COLO829 (cell line): ENCODE measurements at places on chromosomes 2 and 18.

- no peak for DNase-seq
Measured at GRCh38 chr2:6524691-6525474, 340.8 kb downstream of the CMPK2 start.

DNA sequence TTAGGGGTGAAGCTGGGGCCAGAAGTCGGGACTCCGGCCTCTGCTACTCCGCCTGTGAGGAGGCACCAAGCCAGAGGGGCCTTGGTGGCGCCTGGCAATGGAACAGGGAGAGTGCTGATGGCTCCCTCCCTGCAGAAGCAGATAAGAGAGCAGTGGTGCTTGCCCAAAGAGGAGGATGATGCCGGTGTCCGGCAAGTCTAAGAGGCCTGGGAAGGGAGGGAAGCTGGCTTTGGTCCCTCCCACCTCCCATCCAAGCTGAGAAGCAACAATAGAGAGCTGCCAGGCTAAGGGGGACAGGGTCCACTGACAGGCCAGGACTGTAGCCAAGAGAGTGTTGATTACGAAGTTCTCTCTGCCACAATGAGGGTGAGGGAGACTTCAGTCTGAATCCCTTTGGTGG, 479.5 kb downstream of the TNS1 start:
- DNase-seq: no peak

DNA sequence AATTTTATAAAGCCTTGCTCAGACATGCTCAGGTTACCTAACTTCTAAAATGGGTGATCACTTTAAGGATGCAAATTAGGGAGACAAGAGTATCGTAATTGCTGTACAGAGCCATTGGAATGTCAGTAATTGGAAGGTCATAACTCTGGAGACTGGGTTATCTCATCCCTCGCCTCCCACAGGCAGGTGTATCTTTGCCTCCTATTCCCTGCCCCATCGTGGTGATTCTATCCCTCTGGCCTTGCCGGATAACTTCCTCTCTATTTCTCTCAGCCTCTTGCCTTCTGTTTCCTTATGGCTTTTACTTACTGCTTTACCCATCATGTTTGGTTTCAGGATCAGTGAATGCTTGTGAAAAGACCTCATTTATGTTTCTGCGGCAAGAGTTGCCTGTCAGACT, 2.5 kb downstream of the PDK1 start:
- DNase-seq: no peak

DNA sequence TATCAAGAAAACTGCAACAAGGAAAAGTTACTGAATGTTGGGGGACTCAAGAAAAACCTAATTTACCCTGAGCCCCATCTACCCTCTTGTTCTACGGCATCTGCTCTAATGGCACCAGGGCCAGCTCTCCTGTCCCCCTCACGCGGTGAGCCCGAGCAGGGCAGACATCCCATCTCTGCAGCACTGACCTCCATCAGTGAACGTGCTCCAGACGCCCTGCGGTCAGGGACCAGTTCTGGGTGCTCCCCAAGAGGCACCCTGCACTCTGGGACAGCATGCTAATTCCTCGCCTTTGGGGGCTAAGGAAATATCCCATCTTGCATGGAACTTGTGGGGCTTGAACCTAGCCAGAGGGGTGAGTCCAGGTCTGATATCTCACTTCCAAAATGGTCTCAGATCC, 43.0 kb downstream of the CENPO start:
- no peak for DNase-seq

DNA sequence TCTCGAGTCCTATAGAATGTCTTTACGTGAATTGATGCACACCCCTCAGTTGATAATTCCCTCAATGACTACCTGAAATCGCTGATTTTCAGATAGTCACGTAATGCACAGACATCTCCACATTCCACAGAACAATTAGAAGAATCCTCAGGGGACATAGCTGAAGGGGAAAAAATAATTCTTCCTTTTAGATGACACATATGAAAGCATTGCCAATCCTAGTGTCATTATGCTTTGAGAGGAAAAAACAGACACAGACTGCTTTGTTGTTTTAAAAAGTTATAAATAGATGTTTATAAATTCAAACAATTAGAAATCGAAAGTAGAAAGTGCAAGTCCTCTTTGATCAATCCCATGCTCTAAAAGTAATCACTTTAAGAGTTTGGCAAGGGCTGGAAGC, 100.6 kb upstream of the FN1 start:
- DNase-seq: peak; percentile 64

DNA sequence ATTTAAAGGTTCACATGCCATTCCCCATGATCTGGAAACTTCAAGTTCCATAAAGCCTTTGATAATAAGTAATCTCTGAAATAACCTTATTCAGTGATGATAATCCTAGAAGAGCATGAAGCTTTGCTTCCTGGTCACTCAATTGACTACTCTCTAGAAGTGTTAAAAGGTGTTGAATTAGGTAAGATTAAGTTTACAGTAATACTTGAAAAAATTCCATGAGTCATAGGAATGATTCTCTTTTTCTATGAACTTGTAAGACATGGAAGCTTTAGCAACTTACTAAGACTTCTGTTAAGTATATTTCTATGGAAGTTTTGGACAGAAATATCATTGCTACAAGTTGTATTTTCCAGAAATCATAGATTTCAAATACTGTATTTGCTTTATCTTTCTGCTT, 100.6 kb downstream of the MYO1B start:
- DNase-seq: no peak

DNA sequence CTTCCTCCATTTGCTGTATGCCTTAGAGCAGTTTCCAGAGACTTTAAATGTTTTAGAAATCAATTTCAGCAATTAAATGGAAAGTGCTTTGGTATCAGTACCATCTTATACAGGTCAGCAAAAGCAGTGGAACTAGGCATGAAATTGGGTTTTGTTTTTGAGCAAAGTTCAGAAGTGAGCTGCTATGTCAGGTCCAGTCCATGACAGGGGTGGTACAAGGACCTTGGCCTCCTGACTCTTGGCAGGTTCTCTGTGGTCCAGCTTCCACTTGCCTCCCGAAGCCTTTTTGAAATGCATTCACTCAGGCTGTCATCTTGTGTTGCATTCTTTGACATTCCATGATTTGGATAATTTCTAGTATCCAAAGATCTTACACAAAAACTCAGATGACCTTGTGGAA, 159.3 kb downstream of the ACOXL start:
- no peak for DNase-seq

- DNase-seq: no peak
Measured at GRCh38 chr2:27291865-27292264, 9.6 kb downstream of the TRIM54 start.

DNA sequence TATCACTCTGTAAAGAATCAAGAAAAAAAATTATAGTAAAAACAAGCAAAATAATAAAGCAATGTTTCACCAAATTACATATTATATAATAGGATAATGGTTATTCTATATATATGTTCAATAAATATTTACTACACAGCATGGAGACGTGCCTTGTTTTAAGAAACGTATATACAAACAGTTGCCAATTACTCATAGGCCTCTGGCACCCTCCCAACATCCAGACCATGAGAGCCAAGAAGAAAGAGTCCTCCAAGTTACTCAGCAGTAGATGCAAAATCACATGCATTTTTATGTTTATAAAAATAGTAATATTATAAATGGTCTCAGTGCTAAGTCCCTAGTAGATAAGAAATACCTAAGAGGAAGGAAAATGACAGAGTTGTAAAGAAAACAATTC, 64.8 kb downstream of the REV1 start:
- peak; percentile 8 for DNase-seq

- DNase-seq: no peak
Measured at GRCh38 chr2:104388296-104388695, 465.6 kb upstream of the POU3F3 start.

GRCh38 chr2:42225573-42225972, 56.4 kb downstream of the EML4 start:
- DNase-seq: no peak

- DNase-seq: no peak
Measured at GRCh38 chr2:156537141-156537540, 101.0 kb downstream of the GPD2 start.

DNA sequence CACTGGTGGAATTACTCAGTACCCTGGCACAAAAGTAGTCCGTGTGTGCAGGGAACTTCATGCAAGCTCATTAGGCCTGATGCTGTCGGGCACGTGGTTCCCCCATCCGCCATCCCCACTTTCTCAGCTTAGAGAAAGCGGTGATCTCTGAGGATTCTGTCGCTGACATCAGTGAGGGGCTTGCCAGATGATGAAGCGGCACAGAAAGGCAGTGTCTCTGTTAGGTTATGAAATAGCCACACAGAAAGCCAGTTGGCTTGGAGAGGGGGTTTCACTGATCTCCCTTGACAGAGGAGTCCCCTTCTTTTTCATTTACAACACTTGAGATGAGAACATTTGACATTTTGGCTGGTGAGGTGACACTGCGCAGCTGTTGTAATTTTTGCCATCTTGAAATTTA, 179.7 kb downstream of the FAM210A start:
- DNase-seq: no peak

GRCh38 chr2:197704434-197705120, 592 bp upstream of the MARS2 start:
- DNase-seq: no peak

DNA sequence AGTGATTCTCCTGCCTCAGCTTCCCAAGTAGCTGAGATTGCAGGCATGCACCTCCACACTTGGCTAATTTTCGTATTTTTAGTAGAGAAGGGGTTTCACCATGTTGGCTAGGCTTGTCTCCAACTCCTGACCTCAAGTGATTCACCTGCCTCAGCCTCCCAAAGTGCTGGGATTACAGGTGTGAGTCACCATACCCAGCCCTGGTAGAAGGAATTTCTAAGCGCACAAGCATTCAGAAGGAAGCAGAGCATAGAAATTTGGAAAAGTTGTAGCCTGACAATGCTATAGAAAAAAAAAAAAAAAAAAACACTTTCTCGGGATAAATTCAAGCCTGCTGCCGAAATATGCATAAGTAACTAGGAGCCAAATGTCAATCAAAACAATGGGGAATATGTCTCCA, 249.4 kb downstream of the GRB14 start:
- DNase-seq: no peak

GRCh38 chr18:51448949-51449348, 251.5 kb upstream of the MEX3C start:
- DNase-seq: no peak

DNA sequence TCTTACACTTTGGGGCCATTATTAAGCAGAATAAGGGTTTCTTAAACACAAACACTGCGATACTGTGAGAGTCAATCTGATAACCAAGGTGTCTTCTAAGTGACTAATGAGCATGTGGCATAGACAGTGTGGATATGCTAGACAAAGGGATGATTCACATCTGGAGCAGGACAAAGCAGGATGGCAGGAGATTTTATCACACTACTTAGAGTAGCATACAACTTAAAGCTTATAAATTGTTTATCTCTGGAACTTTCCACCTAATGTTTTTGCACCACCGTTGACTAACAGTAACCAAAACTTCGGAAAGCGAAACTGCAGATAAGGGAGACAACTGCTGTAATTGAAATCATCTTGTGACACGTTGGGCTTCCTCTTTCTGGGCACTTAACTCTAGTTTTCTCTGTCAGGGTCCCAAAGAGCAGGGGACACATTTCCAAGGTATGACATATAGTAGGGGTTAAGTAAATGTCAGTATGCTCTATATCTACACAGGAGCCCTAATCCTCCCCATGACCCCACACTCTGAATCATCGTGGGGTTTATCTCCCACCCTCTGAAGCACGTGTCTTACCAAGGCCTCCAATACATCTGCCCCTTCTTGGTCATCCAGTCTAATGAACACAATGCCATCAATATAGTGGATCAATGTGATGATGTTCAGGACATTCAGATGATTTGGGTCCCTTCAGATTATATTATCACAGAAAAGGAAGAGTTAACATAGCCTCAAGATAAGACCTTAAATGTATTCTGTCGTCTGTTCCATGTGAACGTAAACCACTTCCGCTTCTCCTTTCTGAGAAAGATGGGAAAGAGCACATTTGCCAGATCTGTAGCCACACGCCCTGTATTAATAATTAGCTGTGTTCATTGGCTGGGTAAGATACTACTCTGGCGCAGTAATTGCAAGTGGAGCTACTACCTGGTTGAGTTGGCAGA, 78.7 kb downstream of the FTCDNL1 start:
- peak; percentile 28 for DNase-seq

DNA sequence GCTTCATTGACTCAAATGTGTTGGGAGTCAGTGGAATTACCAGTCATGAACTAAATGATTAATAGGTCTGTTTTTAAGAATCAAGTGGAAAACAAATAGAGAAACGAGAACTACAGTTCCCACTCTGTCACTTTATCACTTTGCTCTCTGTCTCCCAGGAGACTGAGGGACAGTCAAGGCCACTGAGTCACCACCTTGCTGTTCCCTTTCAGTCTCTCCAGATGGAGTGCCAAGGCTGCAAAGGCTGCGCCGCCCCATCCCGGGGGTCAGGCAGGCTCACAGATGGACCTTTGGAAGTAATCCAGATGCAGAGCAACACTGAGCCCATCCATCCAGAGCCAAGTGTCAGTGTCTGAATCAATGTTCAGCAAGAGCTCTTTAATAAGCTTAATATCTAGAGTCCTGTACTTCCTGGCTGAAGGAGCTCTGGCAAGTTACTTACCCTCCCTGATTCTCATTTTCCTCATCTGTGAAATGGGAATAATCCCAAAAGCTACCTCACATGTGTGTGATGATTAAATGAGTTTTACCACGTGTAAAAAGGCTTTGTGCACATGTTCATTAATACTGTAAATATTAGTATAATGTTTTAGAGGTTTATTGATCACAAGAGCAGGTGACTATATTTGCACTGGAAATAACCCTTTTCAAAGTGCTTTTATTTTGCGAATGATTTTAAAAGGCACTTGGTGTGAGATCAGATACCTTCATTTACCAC, 43.0 kb upstream of the EFEMP1 start:
- no peak for DNase-seq

DNA sequence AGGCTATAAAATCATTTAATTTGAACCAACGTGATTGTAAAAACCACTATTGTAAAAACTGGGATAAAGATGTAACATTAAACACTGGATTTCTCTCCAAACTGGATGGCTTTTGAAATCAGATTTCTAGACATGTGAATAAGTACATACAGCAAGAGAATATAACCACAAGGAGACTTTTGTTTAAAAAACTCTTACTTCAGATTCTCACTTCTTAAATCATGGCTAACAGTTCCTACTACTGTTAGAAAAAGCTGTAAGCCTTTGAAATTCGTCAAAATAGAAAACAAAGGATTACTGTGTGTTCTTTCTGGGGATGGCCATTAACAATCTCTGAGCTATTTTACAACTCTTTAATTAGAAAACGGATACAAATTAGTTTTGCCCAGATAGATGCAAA, 39.4 kb upstream of the SH3BP4 start:
- peak; percentile 67 for DNase-seq

DNA sequence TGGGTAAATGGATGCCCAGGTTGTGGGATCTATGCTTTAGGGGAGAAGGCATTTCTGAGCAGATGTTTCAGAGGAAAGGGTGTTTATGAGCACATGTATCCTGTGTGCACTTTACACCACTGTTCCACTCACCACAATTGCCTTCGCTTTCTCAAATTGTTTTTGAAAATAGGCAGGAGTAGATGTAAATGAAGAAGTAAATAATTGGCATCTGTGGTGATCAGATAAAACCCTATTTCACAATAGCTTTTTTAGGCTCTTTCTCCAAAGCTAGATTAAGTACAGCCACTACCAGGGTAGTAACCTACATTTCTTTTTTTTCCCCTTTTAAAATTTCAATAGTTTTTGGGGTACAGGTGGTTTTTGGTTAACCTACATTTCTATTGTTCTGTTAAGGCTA, 40.6 kb downstream of the TMEM178A start:
- no peak for DNase-seq

GRCh38 chr18:500632-501405, at the start of gene COLEC12:
Gene COLEC12, minus strand, starts transcription at chr18:500701. Its CDS starts 187 bp downstream, at chr18:500514.
- DNase-seq: no peak

GRCh38 chr18:76351961-76352581, 143.0 kb downstream of the ZNF516 start:
- DNase-seq: no peak

GRCh38 chr18:70181015-70181414, 24.5 kb downstream of the RTTN start:
- peak; percentile 35 for DNase-seq
